CD4-positive, alpha-beta T cell treated with Interferon alpha-2 for 1 hour (primary cell): ENCODE measurements at places on chromosomes 7 and 10.
A peak's percentile ranks its signal among the peaks of the same experiment; 100 is the strongest.

GRCh38 chr10:107427016-107427415 lies 262.5 kb upstream of the SORCS1 start:
- no peak for DNase-seq

DNA sequence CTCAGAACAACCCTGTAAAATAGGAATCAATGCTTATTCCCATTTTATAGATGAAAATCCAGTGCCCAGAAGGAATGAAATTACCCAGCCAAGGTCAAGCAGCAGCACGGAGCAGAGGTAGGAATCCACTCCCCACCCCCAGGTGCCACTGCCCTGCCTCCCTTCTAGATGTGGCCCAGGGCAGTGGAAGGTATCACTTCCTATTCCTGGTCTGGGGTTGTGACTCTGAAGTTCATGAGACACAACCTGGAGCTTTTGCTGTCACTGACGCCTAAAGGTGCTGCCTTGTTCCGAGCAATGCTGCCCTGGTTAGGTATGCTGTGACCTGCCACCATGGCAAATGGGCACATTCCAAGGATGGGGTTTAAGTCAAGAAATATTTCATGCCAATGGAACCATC lies 53.6 kb downstream of the PIK3AP1 start:
- DNase-seq: no peak

DNA sequence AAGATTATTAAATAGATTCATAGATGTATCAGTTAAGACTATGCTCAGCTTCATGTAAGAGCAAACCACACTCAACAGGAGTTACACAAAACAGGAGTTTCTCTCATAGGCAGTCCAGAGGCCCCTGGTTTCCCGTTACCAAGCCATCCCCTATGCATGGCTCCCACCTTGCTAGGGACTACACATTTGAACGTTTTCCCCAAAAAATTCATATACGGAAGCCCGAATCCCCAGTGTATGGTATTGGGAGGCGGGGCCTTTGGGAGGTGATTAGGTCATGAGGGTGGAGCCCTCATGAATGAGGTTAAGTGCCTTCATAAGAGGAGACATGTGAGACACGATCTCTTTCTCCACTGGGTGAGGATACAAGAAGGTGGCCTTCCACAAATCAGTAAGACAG lies 29.1 kb downstream of the RSU1 start:
- peak; percentile 2 for DNase-seq

GRCh38 chr10:6649903-6650302 lies 69.8 kb upstream of the PRKCQ start:
- DNase-seq: no peak

GRCh38 chr7:149145031-149145845 lies 2.0 kb upstream of the ZNF398 start:
- DNase-seq: no peak

- DNase-seq: no peak
Measured at GRCh38 chr7:106534271-106534846, 126.6 kb downstream of the CCDC71L start.

- no peak for DNase-seq
Measured at GRCh38 chr10:77605466-77605865, 32.1 kb downstream of the KCNMA1 start.

GRCh38 chr7:35038354-35038753 lies 1.1 kb upstream of the DPY19L1 start:
- DNase-seq: no peak

- DNase-seq: no peak
Measured at GRCh38 chr7:67435894-67436535, 439.4 kb downstream of the TYW1 start.

DNA sequence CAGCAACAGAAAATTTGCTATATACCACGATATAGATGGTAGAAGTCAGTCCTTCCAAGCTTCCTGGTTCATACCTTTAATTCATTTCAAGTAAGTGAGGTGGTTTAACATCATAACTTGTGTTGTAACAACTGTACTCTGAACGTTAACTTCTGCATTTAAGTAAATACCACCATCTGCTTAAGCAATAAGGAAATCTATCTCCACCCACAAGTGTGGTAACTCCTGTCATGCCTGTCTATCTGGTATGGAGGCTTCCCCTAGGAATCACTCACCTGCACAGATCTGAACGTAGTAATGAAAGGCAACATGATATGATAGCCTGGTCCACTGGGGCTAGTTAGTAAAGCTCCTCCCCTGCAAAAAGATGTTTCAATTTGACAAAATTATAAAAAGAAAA lies 2.3 kb downstream of the ERLIN1 start:
- no peak for DNase-seq

GRCh38 chr7:64878684-64879083 lies 24.4 kb upstream of the ZNF273 start:
- no peak for DNase-seq

DNA sequence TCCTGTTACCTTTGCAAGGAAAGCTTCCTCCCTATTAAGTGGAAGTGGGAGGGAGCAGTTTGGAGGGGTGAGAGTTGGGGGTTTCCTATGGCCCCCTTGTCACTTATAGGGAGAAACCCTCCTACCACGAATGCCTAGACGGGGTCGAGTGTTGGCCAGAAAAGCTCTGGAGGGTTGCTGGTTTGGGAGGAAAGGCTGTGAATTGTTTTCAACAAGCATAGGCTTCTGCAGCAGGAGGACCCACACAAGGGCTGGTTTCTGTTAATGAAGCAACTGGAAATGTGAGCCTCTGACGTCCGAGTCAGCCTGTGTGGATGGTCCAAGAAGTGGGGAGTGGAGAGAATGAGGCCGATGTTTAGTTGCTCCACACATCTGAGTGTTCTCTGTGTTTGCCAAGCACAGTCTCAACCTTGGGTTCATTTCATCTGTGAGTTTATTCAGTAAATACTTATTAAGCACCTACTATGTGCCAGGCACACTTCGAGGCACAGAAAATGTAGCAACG lies 37.3 kb upstream of the LEP start:
- no peak for DNase-seq

GRCh38 chr10:131081376-131081775 lies 230.1 kb downstream of the TCERG1L start:
- DNase-seq: no peak

- no peak for DNase-seq
Measured at GRCh38 chr7:28478656-28479055, 66.3 kb downstream of the CREB5 start.

- no peak for DNase-seq
Measured at GRCh38 chr10:28478646-28479045, 54.3 kb upstream of the WAC start.

DNA sequence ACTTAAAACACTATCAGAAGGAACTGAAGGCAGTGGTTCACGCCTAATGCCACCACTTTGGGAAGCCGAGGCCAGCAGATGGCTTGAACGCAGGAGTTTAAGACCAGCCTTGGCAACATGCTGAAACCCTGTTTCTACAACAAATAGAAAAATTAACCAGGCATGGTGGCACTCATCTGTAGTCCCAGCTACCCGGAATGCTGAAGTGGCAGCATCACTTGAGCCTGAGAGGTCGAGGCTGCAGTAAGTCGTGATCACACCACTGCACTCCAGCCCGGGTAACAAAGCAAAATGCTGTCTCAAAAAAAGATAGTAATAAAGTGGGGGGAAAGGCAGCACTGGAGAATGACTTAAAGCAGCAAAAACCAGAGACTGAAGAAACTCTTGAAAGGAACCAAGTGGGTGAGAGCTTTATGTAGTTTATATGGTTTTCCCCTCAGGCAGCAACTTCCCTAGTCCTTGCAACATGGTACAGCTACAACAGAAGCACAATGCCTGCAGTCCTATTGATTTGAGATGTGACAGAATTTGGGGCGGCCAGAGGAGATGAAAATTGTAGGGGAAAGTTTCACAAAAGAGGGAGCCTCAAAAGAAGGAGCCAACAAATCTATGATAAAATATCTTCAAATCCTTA lies 38.1 kb downstream of the GDI2 start:
- no peak for DNase-seq

- no peak for DNase-seq
Measured at GRCh38 chr7:104089612-104090011, 100.2 kb upstream of the RELN start.

DNA sequence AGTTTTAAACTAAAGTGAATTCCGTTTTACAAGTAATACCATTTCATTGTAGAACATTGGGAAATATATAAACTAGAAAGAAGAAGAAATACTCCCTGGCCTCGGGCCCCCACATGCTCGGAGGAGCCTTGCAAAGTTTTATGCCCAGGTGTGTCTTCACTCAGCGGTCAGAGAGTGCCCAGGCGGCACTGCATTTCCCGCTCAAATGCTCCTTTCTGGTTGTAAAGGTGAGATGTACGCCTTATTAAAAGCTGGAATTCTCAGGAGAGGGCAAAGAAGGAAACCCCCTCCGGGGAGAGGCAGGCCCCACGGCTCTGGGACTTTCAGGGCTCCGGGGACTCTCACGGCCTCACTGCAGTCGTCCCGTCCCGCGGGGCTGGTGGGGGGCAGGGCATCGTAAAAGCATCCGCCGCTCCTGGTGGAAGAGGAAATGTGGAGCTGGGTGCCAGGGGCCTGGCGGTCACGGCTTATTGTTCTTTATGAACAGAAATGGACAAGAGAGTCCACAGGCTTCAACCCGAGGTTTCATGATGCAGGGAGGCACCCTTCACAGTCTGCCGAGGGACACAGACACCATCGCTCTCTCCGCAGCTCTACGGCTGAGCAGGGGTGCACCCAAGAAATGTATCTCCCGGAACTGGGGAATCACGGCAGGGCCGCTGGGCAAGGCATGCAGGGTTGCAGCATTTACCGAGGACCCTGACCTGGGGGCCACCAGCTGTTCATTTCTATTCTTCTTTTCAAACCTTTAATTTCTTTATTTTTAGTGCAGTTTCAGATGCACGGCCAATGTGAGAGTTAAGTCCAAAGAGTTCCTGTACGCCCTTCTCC lies 47.7 kb upstream of the INPP5A start:
- DNase-seq: no peak

GRCh38 chr7:81159402-81159801 lies 240.6 kb upstream of the SEMA3C start:
- no peak for DNase-seq

- no peak for DNase-seq
Measured at GRCh38 chr7:127815631-127816145, 163.7 kb downstream of the SND1 start.

GRCh38 chr10:70064486-70064885 lies 11.8 kb downstream of the MACROH2A2 start:
- no peak for DNase-seq

- DNase-seq: no peak
Measured at GRCh38 chr10:70137135-70137534, 4.5 kb upstream of the AIFM2 start.

DNA sequence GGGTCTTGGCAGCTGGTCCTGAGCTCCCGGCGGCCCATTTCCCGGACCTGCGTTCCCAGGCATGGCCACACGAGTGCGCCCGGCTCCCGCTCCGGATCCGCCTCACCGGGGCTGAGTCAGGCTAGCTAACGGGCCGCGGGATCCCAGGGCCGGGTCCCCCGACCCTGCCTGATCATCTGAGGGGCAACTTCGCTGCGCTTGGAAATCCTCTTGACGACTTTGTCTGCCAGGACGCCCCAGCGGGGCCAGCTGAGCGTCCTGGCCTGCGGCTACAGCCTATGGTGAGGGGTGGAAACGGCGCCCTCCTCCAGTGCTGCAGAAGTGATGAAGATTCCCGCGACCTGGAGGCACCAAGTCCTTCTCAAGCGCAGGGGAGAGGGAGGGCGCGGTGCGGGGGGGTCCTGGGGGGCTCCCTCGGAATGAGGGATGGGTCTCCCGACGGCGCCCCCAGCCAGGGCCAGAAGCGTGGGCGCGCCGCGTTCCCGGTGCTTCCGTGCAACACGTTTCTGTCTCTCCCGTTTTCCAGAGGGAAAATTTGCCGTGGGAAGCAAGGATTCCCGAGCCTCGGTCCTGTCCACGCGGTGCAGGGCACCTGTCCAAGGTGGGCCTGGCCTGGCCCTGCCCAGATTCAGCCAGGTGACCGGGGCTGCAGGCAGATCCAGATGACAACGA lies 212.4 kb downstream of the CCSER2 start:
- DNase-seq: peak; percentile 43

- DNase-seq: no peak
Measured at GRCh38 chr7:23970193-23970592, 260.2 kb downstream of the STK31 start.

- no peak for DNase-seq
Measured at GRCh38 chr10:95419399-95419798, 128.6 kb upstream of the PDLIM1 start.

DNA sequence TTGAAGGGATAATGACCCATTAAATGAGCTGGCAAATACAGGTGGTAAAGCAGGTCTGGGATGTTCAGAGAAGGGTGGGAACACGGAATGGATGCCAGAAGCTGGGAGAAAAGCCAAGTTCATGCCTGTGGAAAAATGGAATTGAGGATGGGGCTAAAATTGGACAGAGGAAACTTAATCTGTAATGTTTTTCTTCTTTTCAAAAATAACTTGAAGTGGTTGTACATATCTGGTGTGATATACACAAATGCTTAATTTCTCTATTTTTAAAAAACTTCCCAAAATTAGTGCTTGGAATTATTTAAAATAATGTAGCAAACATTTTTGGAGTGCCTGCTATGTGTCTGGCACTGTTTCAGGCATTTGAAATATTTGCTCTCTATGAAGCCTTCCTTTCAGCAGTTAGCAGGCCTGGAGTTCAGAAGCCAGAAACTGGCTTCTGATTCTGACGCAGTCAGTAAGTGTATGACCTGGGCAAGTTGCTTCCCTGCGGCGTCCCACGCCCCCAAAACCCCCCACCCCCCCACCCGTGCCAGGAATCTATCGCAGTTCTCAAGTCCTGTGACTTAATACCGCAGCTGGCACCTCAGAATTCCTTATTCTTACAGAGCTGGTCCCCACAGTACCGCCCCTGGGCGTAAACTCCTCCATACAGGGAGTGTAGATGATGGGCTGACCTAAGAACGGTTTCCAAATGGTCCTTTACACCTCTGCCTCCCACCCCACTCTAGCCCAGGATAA lies 828 bp upstream of the MALSU1 start:
- peak; percentile 6 for DNase-seq

- DNase-seq: peak; percentile 69
Measured at GRCh38 chr10:4656576-4657194, 169.3 kb upstream of the AKR1E2 start.

DNA sequence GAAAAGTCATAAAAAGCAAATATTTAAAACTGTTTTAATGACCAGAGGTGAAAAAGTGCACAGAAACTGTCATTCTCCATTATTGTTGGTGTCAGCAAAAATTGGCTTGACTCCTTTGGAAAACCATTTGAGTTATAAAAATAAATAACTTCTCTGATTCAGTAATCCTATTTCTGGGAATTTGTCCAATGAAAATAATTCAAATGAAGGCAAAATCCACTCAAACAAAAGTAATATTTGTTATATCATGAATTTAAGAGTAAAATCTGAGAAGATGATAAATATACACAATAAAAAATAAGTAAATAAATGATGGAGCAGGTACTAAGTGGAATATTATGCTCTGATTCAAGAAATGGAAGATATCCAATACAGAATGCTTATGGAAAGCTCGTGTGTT lies 326.6 kb upstream of the KLF6 start:
- DNase-seq: no peak

DNA sequence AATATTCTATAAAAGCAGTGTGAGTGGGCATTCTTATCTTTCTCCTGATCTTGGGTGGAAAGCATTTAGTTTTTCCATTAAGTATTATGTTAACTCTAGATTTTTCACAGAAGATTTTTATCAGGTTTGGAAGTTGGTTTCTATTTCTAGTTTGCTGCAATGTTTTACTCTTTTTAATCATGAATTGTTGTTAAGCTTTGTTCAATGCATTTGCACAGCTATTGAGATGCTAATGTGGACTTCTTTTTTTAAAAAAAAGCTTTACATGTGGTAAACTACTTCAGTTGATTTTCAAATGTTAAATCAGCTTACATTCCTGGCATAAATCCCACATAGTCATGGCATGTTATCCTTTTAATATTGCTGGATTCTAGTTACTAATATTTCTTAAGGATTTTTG lies 363.6 kb upstream of the NRP1 start:
- DNase-seq: no peak

GRCh38 chr10:76679030-76679429 lies 958.6 kb downstream of the KCNMA1 start:
- DNase-seq: no peak
